CD4-positive, alpha-beta T cell (primary cell): ENCODE measurements at places on chromosomes 13 and 19. TPM values are rescaled to one million over a fixed set of nuclear protein-coding genes. Genes with fewer than 3 reads are reported as not detected.
A peak's percentile ranks its signal among the peaks of the same experiment; 100 is the strongest.

The MRPL4 gene
- 47.3 TPM for total RNA-seq

The TMEM161A gene
- total RNA-seq, result 10.9 TPM

The CSNK1G2 gene
- 122 TPM for total RNA-seq

The SERPINE3 gene
- total RNA-seq, result not detected

The TINCR gene
- 1.6 TPM for total RNA-seq

DNA sequence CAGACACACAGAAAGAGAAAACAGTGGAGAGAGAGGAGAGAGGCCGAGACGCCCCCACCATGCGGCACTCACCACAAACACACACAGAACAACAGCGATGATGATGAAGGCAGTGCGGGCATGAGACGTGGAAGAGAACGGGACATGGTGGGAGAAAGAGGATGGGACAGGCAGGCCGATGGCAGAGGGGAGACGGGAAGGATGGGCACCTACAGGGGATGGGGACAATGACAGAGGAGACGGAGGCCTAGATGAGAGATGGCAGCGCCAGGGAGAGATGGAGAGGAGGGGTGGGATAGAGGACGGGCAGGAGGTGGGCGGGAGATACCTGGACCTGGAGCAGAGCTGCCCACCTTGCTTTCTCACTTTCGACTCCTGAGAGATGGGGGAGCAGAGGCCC lies 1.1 kb upstream of the KLK14 start:
- no peaks in the 10 kb centered on the region for H3K4me1 ChIP-seq
- H3K27me3 ChIP-seq, result no peaks in the 10 kb centered on the region
- H3K27ac ChIP-seq, result no peak overlapping the region
- no peak for DNase-seq

DNA sequence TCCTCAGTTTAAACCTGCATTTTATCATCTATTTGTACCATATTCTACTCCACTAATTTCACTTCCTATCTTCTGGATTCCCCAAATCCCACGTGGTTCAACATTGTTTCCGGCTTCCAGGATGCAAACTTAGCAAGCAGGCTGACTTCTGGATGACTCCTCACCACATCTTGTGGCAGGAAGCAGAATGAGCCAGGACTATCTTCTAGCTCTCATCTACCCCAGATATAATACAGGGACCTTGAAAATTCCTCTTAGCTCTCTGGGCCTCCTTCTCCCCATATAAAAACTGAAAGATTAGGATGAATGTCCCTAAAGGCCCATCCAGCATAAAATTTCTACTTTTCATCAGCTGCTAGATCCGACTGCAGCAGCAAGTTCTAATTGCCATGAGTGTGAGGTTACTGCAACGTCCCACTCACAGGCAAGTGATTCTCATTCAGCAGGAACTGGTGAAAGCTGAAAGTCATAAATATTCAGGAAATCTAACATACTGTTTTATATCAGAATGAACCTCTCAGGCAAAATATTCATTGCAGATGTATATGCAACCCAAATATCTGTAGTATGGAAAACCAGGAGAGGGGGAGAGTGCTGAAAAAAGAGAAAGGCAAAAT lies 93.4 kb downstream of the KCTD12 start:
- no peaks in the 10 kb centered on the region for H3K36me3 ChIP-seq
- no peak overlapping the region for H3K4me3 ChIP-seq
- H3K27me3 ChIP-seq, result no peaks in the 10 kb centered on the region

DNA sequence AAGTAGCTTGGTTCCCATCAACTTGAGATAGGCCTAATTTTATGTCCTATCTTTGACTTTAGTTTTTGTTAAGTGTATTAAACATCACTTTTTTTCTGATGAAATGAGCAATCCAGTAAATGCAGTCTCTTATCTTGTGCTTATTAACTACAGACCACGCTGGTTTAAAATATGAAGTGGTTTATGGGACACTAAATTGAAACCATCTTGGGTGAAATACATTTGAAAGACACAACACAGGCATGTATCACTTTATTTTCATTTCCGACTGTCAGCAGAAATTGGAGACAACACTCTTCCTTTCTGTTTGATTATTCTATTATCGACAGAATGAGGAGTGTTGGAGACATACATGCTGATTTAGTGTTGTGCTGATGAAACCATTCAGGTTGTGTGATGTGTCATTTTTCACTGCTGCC lies 447.7 kb downstream of the GPC6 start:
- H3K4me1 ChIP-seq, result no peaks in the 10 kb centered on the region
- H3K27ac ChIP-seq, result no peak overlapping the region
- H3K4me3 ChIP-seq, result no peak overlapping the region
- DNase-seq, result no peak
- no peaks in the 10 kb centered on the region for H3K36me3 ChIP-seq
- no peaks in the 10 kb centered on the region for H3K27me3 ChIP-seq

GRCh38 chr13:30851697-30852096 lies 54.4 kb upstream of the MEDAG start:
- no peak for DNase-seq
- no peaks in the 10 kb centered on the region for H3K27me3 ChIP-seq
- no peaks in the 10 kb centered on the region for H3K36me3 ChIP-seq
- no peak overlapping the region for H3K27ac ChIP-seq
- no peak overlapping the region for H3K4me3 ChIP-seq

- H3K4me1 ChIP-seq, result no peaks in the 10 kb centered on the region
- H3K4me3 ChIP-seq, result no peak overlapping the region
- no peaks in the 10 kb centered on the region for H3K27me3 ChIP-seq
Observed at GRCh38 chr13:78192716-78193115, 274.1 kb upstream of the EDNRB start.

DNA sequence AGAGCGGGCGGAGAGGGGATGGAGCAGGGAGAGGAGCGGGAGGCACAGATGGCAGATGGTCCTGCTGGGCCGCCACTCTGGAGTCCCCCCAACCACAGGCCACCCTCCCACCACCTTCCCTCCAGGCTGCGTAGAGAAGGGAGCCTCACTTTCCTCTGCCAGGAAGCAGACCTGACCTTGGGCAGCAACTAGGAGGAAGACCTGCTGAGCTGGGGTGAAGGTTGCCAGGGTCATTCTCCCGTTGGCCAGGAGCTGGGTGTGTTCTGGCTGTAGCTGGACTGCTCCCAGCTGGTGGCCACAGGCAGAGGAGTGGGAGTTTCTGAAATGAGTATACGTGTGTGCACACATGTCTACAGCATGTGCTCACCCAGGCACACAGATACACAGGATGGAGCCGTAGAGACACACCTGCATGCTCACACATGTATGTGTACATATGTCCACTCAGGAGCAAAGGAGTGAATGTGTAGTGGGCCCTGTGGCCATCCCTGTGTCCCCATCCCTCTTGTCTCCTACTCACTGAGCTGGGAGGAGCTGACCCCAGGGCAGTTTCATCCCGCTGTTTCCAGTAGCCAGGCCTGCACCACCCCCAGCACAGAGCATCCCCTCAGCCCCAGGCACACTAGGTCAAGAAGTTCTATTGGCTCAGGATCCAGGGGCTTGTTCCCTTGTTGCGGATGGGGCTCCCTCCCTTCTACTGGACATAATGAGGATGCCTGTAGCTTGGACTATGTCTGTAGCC lies 53.0 kb downstream of the CHST8 start:
- no peaks in the 10 kb centered on the region for H3K4me1 ChIP-seq
- H3K36me3 ChIP-seq, result no peaks in the 10 kb centered on the region
- no peak for DNase-seq
- peaks cover 8% of the 10 kb centered on the region for H3K27me3 ChIP-seq
- H3K4me3 ChIP-seq, result no peak overlapping the region
- H3K27ac ChIP-seq, result no peak overlapping the region

GRCh38 chr13:109141706-109142105 lies 512.3 kb downstream of the MYO16 start:
- no peaks in the 10 kb centered on the region for H3K36me3 ChIP-seq
- no peak for DNase-seq
- no peak overlapping the region for H3K4me3 ChIP-seq

GRCh38 chr13:33636955-33637670 lies 180.8 kb upstream of the RFC3 start:
- no peak overlapping the region for H3K4me3 ChIP-seq
- H3K27ac ChIP-seq, result no peak overlapping the region
- no peak for DNase-seq

DNA sequence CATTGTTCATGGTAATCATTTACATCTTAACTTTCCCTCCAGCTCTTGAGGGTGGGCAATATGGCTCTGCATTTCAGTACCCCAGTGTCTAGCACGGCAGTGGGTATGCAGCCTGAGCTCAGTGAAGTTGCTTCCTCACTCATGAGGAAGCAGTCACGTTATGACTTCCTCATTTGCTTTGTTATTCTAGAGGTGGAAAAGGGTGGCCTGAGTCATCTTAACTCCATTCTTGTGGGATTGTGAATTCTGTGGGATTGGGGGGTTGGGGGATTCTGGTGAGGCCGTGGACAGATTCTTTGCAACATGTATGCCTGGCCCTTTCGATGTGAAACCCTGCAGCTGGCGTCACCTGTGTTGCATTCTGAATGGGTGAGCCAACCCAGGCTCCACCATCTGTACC lies 406.7 kb upstream of the ZNF507 start:
- no peak overlapping the region for H3K4me3 ChIP-seq
- DNase-seq, result no peak
- H3K4me1 ChIP-seq, result no peaks in the 10 kb centered on the region
- no peaks in the 10 kb centered on the region for H3K27me3 ChIP-seq

GRCh38 chr19:29673451-29674371 lies 8.4 kb downstream of the PLEKHF1 start:
- no peak for DNase-seq
- peak overlapping the region; percentile 78 for H3K27ac ChIP-seq
- peaks cover 100% of the 10 kb centered on the region for H3K4me1 ChIP-seq
- H3K4me3 ChIP-seq, result peak overlapping the region; percentile 36
- H3K36me3 ChIP-seq, result peaks cover 58% of the 10 kb centered on the region

DNA sequence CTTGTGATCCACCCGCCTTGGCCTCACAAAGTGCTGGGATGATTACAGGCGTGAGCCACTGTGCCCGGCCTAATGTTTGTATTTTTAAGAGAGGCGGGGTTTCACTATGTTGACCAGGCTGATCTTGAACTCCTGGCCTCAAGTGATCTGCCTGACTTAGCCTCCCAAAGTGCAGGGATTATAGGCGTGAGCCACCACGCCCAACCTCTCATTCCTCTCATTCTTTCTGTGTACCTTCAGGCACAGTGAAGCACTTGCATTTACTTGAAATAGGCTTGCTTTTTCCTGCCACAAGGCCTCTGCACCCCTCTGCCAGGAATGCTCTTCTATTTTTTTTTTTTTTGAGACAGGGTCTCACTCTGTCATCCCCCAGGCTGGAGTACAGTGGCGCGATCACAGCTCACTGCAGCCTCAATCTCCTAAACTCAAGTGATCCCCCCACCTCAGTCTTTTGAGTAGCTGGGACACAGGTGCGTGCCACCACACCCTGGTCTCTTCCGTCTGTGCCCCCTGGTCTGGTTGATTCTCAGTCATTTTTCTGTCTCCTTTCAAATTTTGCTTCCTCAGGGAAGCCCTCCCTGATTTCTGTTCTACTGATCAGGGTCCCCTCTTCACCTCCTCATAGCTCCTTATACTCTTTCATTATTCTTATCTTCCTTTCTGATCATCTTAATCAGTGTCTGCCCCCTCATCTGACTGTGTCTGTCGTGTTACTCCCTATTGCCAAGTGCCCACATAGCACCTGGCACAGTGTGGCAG lies 15.1 kb downstream of the ACTMAP start:
- H3K27me3 ChIP-seq, result no peaks in the 10 kb centered on the region
- H3K4me1 ChIP-seq, result no peaks in the 10 kb centered on the region
- no peak overlapping the region for H3K4me3 ChIP-seq
- DNase-seq, result no peak
- H3K27ac ChIP-seq, result no peak overlapping the region
- H3K36me3 ChIP-seq, result peaks cover 65% of the 10 kb centered on the region

- H3K27me3 ChIP-seq, result no peaks in the 10 kb centered on the region
- peak; percentile 62 for DNase-seq
- H3K36me3 ChIP-seq, result peaks cover 32% of the 10 kb centered on the region
- peak within 1 kb of the TSS; percentile 76 for H3K4me3 ChIP-seq
- peaks cover 20% of the 10 kb centered on the region for H3K4me1 ChIP-seq
Observed at GRCh38 chr19:13764101-13764807, at the start of gene MRI1. MRI1 (plus strand) TSS chr19:13764522; CDS start chr19:13764589, 67 bp downstream.

GRCh38 chr19:55068950-55069864 lies 6.3 kb upstream of the RDH13 start:
- no peaks in the 10 kb centered on the region for H3K36me3 ChIP-seq
- peaks cover 11% of the 10 kb centered on the region for H3K4me1 ChIP-seq
- H3K4me3 ChIP-seq, result no peak overlapping the region
- H3K27me3 ChIP-seq, result peaks cover 59% of the 10 kb centered on the region

- H3K27me3 ChIP-seq, result no peaks in the 10 kb centered on the region
- H3K4me3 ChIP-seq, result no peak overlapping the region
- no peaks in the 10 kb centered on the region for H3K36me3 ChIP-seq
- H3K4me1 ChIP-seq, result peaks cover 46% of the 10 kb centered on the region
Observed at GRCh38 chr19:48724796-48725753, 5.5 kb upstream of the MAMSTR start.

DNA sequence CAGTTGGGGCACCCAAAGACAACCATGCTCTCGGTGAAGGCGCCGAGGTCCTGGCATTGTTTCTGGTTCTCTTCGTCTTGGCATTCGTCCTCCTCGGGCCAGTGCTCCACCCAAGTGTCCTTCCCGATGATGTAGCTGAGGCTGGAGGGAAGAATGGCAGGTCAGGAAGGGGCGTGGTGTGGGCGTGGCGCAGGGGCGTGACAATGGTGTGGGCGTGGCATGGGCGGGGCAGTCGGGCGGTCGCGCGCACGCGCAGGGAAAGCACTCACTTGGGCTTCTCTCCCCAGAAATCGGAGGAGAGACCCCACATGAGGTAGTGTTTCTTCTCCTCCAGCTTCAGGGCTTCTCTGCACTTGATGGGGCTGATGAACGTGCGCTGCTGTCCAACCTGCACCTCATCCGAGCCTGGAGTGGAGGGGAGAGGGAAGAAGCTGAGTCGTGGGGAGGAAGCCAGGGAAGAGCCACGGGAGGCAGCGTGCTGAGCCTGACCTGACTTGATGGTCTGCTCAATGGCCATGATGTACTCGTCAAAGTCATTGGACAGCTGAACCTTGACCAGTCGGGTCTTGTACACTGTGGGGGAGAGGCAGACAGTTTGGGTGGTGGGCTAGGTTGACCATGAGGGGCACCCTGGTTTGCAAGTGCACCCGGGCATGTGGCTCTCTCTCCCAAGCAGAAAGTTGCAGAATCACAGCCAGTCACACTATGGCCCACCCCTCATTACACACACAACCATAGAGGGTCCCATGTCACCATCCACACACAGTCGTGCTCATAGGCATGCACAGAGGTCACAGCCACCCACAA lies 8.1 kb upstream of the TNFSF14 start:
- peak overlapping the region; percentile 19 for H3K4me3 ChIP-seq
- no peaks in the 10 kb centered on the region for H3K36me3 ChIP-seq
- no peak overlapping the region for H3K27ac ChIP-seq

DNA sequence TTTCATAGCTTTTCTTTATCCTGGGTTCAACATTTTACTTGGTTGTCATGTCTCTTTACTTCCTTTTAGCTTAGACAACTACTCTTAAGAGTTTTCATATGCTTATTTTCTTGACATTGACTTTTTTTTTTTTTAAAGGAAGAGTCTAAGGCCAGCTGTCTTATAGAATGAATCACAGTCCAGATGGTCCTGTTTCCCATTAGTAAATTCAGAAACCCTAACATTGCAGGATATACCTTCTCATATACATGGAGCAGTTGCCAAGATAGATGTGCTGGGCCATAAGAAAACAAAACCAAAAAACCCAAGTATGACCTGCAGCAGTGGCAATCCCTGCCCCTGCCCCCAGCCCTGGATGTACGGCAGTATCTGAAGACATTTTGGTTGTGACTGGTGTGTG lies 72.8 kb downstream of the COG3 start:
- H3K4me3 ChIP-seq, result no peak overlapping the region
- H3K4me1 ChIP-seq, result no peaks in the 10 kb centered on the region
- peaks cover 35% of the 10 kb centered on the region for H3K36me3 ChIP-seq
- DNase-seq, result no peak
- H3K27ac ChIP-seq, result no peak overlapping the region
- no peaks in the 10 kb centered on the region for H3K27me3 ChIP-seq
